ENCODE measurements at places on chromosomes 4 and X. TPM values are rescaled to one million over a fixed set of nuclear protein-coding genes. Genes with fewer than 3 reads are reported as not detected.

DNA sequence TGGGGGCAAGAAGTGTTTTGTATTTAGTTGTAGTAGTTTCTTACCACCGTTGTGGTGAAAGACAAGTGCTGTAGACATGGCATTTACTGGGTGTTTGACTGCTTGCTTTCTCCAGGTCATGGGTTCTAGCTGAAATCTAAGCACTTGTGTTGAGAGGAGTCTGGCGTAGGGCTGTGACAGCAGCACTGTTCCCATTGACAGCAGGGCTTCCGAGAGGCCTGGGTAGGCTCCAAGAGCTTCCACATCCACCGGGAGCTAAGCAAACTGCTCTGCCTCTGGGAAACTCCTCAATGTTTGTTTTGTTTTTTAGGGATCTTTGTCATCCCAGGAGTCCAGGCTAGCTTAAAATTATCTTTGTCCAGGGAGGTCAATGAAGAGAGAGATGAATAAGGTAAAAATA lies 44.3 kb downstream of the BMPR1B start:
- H3K4me3 ChIP-seq, result no peak overlapping the region
- no peaks in the 10 kb centered on the region for H3K27me3 ChIP-seq
- H3K36me3 ChIP-seq, result no peaks in the 10 kb centered on the region
- H3K4me1 ChIP-seq, result no peaks in the 10 kb centered on the region
- H3K27ac ChIP-seq, result no peak overlapping the region
- DNase-seq, result no peak

Gene GAGE2A
- not detected for total RNA-seq

DNA sequence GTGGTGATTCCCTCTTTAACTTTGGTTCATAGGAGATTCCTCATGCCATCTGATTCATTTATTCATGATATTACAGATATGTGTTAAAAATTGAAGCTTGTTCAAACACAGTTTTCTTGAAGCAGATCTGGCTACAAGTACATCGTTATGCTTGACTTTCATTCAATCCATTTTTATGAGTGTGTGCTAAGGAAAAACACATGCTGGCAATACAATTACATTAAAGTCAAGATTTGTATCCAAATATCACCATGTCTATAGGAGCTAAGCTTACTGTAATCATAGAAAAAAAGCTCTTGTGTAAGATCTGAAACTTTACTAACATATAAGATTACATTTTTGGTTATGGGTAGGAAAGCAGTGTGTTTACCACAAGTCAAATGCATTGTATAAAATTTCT lies 151.8 kb upstream of the FAT1 start:
- no peaks in the 10 kb centered on the region for H3K36me3 ChIP-seq
- DNase-seq, result no peak
- H3K27ac ChIP-seq, result no peak overlapping the region

GRCh38 chr4:1300466-1301455 lies 11.1 kb downstream of the MAEA start:
- H3K27ac ChIP-seq, result no peak overlapping the region
- H3K4me3 ChIP-seq, result no peak overlapping the region
- no peaks in the 10 kb centered on the region for H3K27me3 ChIP-seq
- DNase-seq, result no peak
- peaks cover 25% of the 10 kb centered on the region for H3K4me1 ChIP-seq

Gene PNMA5
- total RNA-seq, result not detected

GRCh38 chr4:52948057-52948423 lies 85.9 kb downstream of the RASL11B start:
- H3K27ac ChIP-seq, result no peak overlapping the region
- no peaks in the 10 kb centered on the region for H3K4me1 ChIP-seq
- peaks cover 3% of the 10 kb centered on the region for H3K36me3 ChIP-seq
- no peak overlapping the region for H3K4me3 ChIP-seq

- no peak overlapping the region for H3K4me3 ChIP-seq
- peaks cover 16% of the 10 kb centered on the region for H3K4me1 ChIP-seq
- H3K36me3 ChIP-seq, result no peaks in the 10 kb centered on the region
- no peaks in the 10 kb centered on the region for H3K27me3 ChIP-seq
- H3K27ac ChIP-seq, result no peak overlapping the region
Measured at GRCh38 chr4:81516241-81516640, 44.5 kb upstream of the RASGEF1B start.

Data from activated CD8-positive, alpha-beta T cell treated with anti-CD3 and anti-CD28 coated beads, Interleukin-2, amount 10 ng/mL, durations not matched to agents 7 days and 5 days (primary cell).